ACHN (cell line): ENCODE measurements at places on chromosomes 2 and 18.

GRCh38 chr2:197256547-197257170, 53.9 kb downstream of the ANKRD44 start:
- no peak for DNase-seq

- DNase-seq: no peak
Measured at GRCh38 chr2:70354264-70354949, 52.5 kb upstream of the FAM136A start.

DNA sequence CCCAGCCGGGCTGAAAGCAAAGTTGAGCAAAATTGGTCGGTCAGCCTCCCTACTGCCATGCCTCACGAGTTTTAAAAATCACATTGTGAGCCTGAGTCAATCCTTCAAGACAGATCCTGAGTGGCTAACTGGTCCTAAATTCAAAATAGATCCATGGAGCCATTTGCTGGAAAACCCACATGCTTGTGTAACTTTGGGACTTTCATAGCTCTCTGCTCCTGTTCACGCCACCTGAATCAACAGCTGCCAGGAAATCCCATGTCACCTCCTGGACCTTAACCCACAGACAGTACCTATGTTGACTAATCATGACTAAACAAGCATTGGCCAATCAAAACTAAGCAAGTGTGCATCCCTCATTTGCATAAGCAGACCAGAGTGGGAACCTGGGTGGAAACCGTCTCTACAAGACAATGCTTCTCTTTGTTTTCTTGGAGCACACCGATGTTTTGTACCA, 42.8 kb upstream of the LDLRAD4 start:
- DNase-seq: no peak

DNA sequence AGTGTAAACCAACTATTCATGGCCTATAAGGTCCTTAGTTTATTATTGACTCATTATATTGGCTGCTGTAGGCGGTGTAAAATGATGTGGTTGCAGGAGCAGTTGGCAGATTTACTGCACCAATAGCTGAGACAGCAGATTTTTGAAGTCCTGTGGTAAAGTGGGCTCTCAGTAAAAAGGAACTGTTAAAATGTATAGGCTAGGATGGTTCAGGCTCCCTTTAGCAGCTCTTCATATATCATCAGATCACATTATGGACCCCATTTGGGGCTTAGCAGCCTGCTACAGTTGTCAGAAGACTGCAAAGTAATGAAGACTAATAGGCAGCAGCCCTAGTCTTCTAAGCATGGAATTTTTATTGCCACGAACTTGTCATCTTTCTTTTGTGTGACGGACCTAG, 27.8 kb downstream of the MTX2 start:
- DNase-seq: no peak

- DNase-seq: no peak
Measured at GRCh38 chr2:227713291-227713690, 4.5 kb downstream of the SLC19A3 start.

- DNase-seq: no peak
Measured at GRCh38 chr2:19857806-19858205, 44.0 kb downstream of the TTC32 start.

GRCh38 chr2:171320208-171320621, 113.6 kb downstream of the METTL8 start:
- no peak for DNase-seq

DNA sequence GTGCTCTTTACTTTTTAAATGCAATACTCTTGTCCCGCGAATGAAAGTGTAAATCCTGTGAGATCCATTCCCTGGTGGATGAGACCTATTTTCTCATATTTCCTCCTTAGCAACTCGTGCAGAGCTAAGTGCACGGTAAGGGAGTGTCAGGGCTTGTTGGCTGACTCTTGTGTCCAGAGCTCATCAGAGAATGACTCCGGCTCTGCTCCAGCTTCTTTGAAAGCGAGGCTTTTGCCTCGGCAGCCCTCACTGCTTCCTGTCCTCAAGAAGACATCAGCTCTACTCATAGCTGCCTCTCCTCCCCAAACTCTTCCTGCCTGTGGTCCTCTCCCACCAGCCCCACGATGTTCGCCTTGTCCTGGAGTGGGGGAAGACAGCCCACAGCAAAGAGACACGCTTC, 70.7 kb downstream of the LIPG start:
- DNase-seq: no peak

DNA sequence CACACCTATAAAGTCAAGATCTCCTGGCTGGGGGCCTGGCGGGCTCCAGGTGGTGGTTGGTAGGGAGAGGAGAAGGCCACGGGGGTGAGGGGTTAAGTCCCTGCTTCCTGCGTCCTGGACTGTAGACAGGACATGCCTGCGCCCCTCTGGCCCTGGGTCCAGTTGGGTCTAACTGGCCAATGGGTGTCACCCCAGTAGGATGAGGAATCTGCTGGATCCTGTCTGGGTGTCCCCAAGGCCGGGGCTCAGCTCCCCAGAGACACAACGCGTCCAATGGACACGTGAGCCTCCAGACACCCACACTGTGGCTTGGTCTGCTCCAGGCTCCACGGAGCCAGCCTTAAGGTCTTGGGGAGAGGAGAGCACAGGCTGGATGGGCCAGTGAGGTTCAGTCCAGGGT, 19.6 kb downstream of the AQP12A start:
- DNase-seq: no peak

DNA sequence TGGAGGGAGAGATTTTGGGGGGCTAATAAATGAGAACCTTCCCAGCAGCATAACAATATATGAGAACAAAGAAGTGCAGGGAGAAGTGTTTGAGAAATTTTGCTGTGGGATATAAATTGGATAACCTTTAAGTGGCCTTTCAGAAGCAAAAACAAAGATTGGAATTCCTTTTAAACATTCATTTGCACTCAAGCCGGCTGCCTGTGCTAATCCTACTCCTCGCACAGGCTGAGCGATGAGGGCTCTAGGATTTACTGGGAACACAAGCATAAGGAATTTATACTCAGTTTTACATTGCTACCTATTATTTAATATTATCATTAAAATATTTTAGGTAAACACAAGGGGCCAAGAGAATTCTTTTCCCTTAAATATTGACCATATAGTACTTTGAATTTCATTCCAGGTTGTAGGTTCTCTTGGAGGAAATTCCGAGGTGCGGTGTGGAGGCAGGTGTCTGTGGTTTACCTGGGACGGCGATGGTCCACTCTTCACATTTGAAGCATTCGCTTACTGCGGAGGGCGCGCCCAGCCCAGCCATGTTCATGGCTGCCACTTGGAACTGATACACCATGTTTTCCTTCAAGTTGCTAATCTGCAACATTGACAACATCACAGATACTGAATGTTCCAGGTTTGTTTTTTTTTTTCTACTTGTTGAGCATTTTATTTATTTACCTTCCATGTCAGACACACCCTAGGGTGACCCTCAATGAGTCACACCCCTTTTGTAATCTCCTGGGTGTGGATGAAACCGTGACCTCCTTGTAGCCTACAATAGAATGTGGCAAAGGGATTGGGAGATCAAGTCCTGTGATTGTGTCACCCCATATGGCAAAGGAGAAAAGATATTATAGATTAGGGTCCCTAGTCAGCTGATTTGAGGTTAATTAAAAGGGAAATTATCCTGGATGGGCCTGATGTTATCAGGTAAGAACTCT, 100.1 kb downstream of the MYOM1 start:
- DNase-seq: no peak

- peak; percentile 54 for DNase-seq
Measured at GRCh38 chr2:171432969-171433762, 624 bp downstream of the METTL8 start.

DNA sequence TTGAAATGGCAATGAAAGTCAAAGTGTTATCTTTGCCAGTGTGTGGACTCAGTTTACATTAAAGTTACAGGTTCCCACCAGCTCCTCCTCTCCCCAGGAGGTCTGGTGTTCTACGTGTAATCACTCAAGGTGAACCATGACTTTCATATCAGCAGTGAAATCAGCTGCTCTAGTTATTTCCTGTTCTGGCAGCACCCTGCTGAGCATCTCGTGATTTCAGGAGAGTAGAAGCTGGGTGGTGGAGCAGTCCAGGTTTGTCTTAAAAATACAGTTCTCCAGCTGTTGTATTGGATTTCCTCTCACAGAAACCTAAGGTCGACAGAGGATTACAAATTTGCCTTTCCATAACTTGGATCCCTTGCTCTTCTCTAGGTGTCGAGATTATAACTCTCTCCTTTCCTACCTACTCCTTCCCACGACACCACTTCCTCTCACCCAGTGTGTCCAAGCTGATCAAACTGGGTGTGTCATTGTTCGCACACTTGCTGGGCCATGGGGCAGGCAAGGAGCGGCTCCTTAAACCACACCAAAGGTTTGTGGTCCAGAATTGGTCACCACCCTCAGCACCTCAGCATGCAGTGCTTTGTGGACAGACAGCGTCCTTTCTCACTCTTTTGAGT, 13.0 kb upstream of the ARHGAP25 start:
- no peak for DNase-seq

DNA sequence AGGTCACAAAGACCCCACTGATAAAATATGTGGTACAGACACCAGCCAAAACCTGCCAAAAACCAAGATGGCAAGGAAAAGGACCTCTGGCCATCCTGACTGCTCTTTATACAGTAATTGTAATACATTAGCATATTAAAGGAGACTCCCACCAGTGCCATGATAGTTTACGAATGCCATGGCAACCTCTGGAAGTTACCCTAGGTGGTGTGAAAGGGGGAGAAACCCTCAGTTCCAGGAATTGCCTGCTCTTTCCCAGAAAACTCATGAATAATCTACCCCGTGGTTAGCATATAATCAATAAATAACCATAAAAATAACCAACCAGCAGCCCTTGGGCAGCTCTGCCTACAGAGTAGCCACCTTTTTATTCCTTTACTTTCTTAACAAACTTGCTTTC, 129.8 kb upstream of the EPB41L3 start:
- DNase-seq: no peak

- DNase-seq: peak; percentile 63
Measured at GRCh38 chr18:34729264-34729663, 19.2 kb downstream of the DTNA start.

- DNase-seq: no peak
Measured at GRCh38 chr2:26932974-26933373, 37.5 kb upstream of the MAPRE3 start.

DNA sequence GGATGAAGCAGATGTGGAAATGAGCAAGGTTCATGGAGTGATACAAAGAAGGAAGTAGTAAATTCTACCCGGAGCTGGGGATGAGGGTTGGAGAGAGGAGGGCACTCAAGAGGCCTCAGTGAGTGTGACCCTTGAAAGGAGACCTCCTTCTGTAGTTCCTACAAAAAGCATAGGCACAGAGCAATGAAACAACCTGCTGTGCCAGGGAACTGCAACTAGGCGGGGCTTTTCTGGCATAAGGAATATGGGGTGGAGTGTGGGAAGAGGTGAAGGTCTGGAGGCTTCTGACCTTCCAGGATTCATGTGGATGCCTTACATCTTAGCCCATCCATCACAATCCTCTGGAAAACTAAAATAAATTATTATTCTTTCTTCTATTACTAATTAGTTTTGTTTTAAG, 25.5 kb upstream of the PGAP1 start:
- DNase-seq: no peak

DNA sequence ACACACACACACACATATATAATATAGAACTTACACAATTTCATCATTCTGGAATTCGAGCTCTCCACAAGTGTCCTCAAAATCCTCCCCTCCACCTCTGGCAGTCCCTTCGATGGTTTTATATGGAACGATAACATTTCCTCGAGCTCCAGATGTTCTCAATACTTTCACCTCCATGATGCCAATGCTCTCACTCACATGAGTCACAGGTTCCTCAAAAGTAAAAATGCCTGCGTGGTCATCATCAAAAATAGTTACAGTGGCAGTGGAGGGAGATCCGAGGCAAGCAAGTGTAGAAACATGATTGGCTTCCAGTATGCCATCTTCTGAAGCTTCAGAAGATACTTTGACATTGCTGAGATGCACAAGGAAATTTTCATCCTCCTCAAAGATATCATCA, 23.5 kb downstream of the SLC8A1 start:
- no peak for DNase-seq

DNA sequence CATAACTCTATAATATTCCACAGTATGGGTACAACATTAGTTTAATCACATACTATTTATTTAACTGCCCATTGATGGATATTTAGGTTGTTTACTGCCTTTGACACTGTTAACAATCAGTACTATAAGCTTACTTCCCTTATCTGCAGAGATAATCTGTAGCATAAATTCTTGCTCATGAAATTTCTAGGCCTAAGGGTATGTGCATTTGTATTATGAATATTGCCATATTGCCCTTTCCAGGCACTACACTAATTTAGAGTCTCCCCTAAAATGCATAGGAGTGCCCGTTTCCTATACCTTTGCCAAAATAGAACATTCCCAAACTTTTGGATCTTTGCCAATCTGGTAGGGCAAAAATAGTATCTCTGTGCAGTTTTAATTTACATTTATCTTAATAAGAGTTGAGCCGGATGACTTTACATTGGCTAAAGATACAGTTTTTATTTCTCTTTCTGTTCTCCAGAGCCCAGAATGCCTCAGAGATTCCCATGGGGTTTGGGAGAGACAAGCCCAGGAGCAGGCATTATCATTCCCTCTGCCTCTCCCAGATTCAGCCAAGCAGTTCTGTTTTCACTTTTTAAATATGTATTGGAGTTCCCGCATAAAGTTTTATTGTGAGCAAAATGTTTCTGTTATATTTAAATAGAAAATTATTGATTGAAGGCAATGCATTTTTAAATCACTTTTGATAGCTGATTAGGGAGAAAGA, 102.8 kb downstream of the CAPN13 start:
- DNase-seq: no peak

- DNase-seq: no peak
Measured at GRCh38 chr2:72104821-72105588, 42.7 kb downstream of the CYP26B1 start.

GRCh38 chr18:23416298-23416697, 36.8 kb upstream of the RIOK3 start:
- DNase-seq: no peak

DNA sequence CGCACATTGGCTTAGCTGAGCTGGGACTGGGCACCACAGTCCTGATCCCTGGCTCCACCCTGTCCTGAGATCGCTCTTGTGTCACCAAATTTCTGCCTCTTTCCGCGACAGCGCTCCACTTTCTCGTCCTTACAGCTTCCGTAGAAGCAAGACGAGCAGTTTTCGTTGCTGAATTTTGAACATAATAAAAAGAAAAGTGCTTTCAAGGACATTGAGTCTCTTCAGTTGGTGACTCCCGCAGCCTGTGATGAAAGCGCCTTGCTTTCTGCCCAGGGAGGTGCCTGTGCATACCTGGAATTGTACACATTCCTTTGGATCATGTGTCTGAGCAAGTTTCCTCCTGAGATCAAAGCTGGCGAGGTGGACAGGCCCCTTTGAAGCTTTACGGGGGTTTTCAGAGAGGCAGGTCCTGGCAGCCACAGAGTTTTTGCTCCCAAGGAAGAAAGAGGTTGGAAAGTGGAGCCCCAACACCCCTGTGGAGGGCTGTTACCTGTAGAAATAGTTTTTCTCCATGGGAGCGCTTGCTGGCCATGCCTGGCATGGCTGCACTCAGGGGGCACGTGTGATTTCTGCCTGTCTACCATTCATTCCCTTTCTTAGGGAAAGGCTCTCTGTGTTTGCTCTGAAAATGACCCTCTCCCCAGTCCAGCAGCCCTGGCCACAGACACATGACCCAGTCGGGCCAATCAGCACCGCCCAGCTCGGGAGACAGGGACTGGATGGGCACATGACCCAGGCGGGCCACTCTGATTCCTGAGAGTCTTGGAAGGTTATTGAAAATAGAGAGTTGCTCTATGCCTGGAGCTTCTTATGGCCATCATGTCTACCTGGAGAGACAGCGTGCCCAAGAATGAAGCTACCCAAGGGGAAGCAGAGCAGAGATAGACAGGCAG, 115.6 kb upstream of the OTOS start:
- DNase-seq: no peak
